DMS53 (cell line): ENCODE measurements at places on chromosomes 7 and 10.

GRCh38 chr10:52757773-52758172 lies 14.8 kb downstream of the MBL2 start:
- DNase-seq: no peak

DNA sequence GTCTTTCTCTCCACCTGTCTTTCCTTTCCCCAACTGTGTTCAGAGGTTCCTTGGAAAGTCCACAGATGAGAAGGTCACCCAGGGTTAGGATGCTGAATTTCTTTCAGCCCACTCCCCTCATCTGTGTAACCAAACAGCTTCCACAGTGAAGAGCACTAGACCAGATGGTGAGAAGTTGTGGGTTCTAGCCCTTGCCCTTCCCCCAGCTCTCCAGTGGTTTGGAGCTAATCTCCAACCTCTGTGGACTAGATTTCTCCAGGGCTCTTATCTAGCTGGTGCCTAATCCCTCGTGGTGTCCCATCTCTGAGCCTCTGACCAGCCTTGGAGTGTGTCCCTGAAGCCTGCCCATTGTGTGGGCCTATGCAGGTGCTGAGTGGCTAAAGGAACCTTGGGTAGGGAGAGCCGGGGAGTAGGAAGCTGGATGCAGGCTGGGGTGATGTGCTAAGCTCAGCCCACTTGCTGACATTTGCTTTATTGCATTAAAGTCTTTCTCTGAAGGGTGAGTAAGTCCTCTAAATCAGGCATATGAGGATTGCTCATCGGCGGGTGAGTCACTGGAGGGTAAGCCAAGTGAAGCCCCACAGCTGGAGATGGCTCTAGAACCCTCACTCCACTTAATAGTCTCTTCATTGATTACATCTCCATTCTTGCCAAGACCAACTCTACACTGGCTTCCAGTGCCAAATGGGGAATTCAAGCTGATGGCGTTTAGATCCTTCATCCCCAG lies 14.9 kb downstream of the DUSP5 start:
- DNase-seq: peak; percentile 40

DNA sequence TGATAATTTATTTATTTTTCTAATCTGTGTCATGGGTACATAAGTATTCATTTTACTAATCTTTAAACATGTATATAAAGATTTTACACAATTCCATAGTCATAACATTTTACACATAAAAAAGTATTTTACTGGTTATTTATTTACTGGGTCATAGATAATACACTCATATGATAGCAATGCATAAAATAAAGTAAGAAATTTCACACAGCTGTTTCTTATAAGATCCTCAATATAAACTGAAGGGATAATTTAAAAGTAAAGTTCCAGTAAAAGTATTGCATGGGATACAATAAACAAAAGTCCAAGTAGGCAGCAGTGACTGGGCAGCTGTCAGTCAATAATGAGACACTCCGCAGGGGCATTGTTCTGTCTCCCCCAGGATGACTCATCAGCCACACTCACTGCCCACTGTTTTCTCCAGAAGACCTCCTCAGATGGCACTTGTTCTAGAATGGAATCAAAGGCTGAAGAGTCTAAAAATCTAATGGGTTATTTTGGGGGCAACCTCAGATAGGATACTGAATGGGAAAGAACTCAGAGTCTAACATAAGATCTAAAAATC lies 32.7 kb downstream of the DPY19L1 start:
- DNase-seq: peak; percentile 87

- DNase-seq: no peak
Measured at GRCh38 chr7:123727071-123727837, 21.5 kb downstream of the WASL start.

- DNase-seq: no peak
Measured at GRCh38 chr7:30458311-30458710, 20.3 kb downstream of the NOD1 start.

- no peak for DNase-seq
Measured at GRCh38 chr7:101113836-101114235, 13.1 kb upstream of the SERPINE1 start.

DNA sequence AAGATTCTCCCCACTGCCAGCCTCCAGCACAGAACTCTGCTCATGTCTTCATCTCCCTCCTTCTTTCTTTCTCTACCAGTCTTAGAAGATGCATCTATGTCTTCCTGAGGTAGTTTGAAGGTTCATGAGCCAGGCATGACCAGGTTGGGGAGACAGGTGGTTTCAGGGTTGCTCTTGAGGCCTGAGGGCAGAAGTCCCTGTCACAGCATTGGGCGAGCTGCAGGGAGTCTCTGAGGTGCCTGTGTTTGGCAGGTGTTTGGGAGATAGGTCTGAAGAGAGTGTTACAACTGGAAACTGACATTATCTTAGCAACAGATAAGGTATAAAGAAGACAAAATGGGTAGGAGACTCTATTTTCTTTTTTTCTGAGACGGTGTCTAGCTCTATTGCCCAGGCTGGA lies 18.7 kb downstream of the PRSS2 start:
- no peak for DNase-seq

DNA sequence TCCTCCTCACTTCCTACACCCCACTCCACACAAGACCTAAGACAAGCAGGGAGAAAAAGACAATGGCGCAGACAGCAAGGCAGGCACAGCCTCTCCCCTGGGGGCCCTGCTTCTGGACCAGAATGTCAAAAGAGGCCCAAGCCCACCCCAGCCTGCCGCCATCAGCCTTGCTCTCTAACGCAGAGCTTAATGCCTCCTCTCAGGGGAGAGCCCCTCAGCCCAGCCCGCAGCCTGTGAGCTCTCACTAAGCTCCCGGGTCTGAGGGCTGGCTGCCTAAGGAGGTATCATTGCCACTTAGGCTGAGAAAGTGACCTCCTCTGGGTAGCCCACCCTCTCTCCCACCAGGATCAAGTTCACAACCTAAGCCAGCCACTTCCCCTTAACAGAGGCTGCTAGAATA lies 16.7 kb downstream of the SLIT1 start:
- no peak for DNase-seq

GRCh38 chr7:46515844-46516590 lies 594.9 kb upstream of the IGFBP3 start:
- DNase-seq: peak; percentile 95

- no peak for DNase-seq
Measured at GRCh38 chr10:131089861-131090260, 221.7 kb downstream of the TCERG1L start.

DNA sequence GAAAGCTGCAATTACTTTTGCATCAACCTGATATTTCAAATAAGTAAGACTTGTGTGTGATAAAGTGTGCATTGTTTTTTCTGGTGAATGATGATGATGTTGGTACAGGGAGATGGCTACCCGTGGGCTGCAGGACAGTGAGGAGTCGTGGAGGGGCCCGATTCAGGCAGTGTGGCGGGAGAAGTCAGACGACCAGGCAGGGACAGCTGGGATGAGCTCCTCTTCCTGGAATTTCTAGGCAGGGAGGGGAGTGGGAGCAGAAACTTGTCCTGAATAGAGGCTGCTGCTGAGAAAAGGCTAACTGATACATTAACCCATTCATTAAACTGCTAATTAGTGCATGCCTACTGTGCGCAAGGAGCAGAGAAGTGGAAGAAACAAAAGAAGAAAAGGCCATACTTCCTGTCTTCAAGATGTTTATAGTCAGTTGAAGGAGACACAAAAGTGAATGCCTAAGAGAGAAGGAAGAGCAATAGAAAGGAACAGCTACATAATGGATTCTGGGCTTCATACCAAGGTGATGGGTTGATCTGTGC lies 9.3 kb upstream of the GATAD1 start:
- DNase-seq: no peak

GRCh38 chr10:17648243-17649035 lies 4.5 kb downstream of the STAM start:
- no peak for DNase-seq

- DNase-seq: no peak
Measured at GRCh38 chr10:127434006-127434405, 115.1 kb upstream of the NPS start.
